ENCODE measurements at places on chromosomes 11 and 22.

GRCh38 chr22:37765953-37766576 is 41.7 kb upstream of the GCAT start:
- DNase-seq = no peak

GRCh38 chr11:75320046-75320618 is 31.3 kb downstream of the ARRB1 start:
- no peak for DNase-seq

DNA sequence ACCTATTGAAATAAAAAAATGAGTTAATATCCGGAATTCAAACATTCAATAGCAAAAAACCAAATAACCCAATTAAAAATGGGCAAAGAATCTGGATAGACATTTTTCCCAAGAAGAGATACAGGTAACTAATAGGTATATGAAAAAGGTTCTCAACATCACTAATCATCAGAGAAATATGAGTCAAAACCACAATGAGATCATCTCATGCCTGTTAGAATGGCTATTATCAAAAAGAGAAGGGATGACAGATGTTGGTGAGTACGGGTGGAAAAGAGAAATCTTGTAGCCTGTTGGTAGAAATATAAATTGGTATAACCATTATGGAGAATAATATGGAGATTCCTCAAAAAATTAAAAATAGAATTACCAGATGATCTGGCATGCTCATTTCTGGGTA is 26.9 kb upstream of the OR6M1 start:
- no peak for DNase-seq

- DNase-seq = no peak
These were observed 56.3 kb upstream of the ADSL start for GRCh38 chr22:40289991-40290459.

- DNase-seq = no peak
These were observed 27.4 kb downstream of the POU2F3 start for GRCh38 chr11:120267319-120267718.
